ENCODE measurements at places on chromosomes 2 and 18. TPM values are rescaled to one million over a fixed set of nuclear protein-coding genes. Genes with fewer than 3 reads are reported as not detected.

The CCL20 gene
- total RNA-seq, result not detected

DNA sequence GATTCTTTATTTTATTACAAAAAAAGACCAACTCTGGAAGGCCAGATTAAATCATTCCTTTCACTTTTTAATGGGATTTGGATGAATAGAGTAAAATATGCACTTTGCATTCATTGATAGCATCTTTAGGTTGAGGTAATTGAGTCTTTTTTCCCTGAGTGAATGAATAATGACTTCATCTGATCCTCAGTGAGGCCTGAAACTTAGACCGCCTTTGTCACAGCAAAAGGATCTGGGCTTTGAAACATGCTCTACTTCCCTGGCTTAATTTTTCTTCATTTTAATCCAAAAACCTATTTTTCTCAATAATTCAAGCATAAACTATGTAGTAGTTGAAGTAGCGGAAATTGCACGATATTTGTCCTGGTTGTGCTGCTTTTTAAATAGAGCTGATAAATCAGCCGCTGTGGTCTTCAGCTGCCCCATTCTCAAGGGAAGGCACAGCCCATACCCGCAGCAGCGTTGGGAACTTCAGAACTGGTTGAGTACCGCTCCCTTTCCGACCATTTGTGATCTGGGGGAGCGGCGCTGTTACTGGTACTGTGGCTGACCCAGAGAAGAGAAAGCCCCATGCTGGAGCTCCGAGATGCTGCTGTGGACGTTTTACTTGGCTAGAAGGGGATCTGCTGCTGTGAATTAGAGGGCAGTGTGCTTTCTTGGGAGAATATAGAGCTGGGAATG lies 145.3 kb upstream of the NFATC1 start:
- H3K4me1 ChIP-seq, result no peaks in the 10 kb centered on the region
- no peaks in the 10 kb centered on the region for H3K27me3 ChIP-seq
- no peak overlapping the region for H3K27ac ChIP-seq

GRCh38 chr18:36333414-36333813 lies 35.9 kb downstream of the FHOD3 start:
- no peaks in the 10 kb centered on the region for H3K27me3 ChIP-seq
- no peak overlapping the region for H3K27ac ChIP-seq
- peaks cover 5% of the 10 kb centered on the region for H3K36me3 ChIP-seq
- DNase-seq, result no peak

DNA sequence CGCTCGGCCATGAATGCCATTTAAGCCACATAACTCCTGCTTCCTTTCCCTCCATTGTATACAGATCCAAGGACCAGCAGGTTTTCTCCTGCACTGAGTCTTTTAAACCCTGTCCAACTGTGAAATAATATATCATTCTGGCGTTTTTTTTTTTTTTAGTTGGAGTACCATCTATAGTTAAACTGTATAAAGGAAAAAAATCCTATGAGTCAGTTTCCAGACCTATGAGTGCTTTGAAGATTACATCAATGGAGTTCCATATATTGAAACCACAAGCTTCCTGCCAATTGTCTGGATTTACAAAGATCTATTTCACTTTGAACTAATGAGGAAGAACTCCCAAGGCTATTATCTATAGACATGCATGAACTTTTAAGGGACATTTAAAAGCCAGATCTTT lies 2.4 kb upstream of the MALT1 start:
- no peak overlapping the region for H3K4me3 ChIP-seq
- H3K4me1 ChIP-seq, result peaks cover 2% of the 10 kb centered on the region
- no peak overlapping the region for H3K27ac ChIP-seq

- no peaks in the 10 kb centered on the region for H3K36me3 ChIP-seq
- no peaks in the 10 kb centered on the region for H3K27me3 ChIP-seq
- no peak overlapping the region for H3K4me3 ChIP-seq
- no peaks in the 10 kb centered on the region for H3K4me1 ChIP-seq
- DNase-seq, result no peak
Measured at GRCh38 chr2:217826520-217826919, 176.3 kb downstream of the TNS1 start.

Measured in H9 (cell line).